Sigmoid colon (tissue), 7 donors: ENCODE measurements at places on chromosomes 5 and 9. TPM values are rescaled to one million over a fixed set of nuclear protein-coding genes. Genes with fewer than 3 reads are reported as not detected.

The SHROOM1 gene
- 20.0 TPM for total RNA-seq

DNA sequence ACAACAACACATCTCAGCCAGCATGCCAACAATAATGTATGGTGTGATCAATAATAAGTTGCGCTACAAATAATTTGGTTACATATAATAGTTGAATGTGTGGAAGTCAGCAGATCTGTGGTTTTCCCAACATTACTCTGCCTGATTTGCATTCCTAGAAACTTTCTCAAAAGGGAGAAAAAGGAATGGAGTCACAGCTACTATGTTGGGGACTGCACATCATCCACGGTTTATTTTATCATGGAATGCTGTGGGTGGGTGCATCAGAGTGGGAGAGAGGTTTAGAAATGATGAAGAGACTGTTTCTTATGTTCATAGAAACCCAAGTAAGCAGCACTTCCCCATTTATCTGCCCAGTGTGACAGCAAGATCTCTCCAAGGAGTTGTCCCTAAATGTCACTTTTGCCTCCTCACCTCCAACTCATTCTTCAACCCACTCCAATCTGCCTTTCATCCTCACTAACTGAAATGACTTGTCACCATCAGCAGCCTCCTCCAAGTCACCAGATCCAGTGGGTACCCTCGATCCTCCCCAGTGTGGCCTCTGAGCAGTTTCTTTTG is 2.8 kb upstream of the SPOCK1 start:
- no peak overlapping the region for H3K4me3 ChIP-seq
- no peaks in the 10 kb centered on the region for H3K27me3 ChIP-seq
- H3K27ac ChIP-seq, result no peak overlapping the region

The CDH12 gene
- not detected for total RNA-seq

DNA sequence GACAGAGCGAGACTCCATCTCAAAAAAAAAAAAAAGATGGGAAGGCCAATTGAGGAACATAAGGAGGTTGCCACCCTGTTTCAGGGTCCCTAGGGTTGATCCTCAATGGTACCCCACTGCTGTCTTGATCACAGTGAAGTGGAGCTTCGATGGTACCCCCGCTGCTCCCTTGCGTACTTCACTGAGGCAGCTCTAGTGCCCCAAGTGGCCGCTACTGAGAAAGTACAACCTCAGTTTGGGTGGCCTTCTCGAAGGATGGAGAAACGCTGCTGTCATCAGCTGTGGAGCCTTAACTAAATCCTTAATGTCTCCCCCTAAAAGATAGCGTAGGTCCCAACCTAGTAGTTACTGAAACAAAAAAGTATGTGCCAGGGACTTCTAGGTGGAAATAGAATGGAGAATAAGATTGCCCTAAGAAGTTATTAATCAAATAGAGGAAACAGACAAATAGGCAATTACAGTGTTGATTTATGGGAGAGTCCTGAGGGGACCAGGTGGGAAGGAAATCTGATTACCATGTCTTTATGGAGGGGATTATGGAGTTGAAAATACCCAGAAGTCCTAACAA is 6.3 kb downstream of the TESK1 start:
- no peaks in the 10 kb centered on the region for H3K27me3 ChIP-seq
- peak; percentile 72 for DNase-seq
- no peaks in the 10 kb centered on the region for H3K36me3 ChIP-seq
- no peak overlapping the region for H3K4me3 ChIP-seq

- H3K4me1 ChIP-seq, result no peaks in the 10 kb centered on the region
- H3K36me3 ChIP-seq, result no peaks in the 10 kb centered on the region
- no peak for DNase-seq
- H3K27me3 ChIP-seq, result no peaks in the 10 kb centered on the region
- no peak overlapping the region for H3K27ac ChIP-seq
Observed at GRCh38 chr5:129554134-129554904, 94.2 kb downstream of the ADAMTS19 start.

GRCh38 chr5:122107016-122107415 is 22.3 kb upstream of the ZNF474 start:
- H3K27me3 ChIP-seq, result no peaks in the 10 kb centered on the region
- H3K4me3 ChIP-seq, result no peak overlapping the region
- no peak for DNase-seq
- H3K36me3 ChIP-seq, result no peaks in the 10 kb centered on the region

DNA sequence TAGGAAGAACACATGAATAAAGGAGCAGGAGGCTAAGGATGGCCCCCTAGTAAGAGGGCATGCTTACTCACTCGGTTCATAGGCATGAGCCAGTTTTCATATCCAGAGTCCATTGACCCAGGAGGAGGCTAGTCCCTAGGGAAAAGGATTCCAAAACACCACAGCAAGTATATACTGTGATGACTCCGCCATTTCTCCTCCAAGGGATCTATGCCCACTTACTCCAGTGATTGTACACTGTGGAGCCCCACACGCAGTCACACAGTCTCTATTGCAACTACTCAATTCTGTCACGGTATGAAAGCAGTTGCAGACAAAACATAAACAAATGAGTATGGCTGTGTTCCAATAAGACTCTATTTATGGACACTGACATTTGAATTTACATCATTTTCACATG is 117.7 kb upstream of the ALDH1B1 start:
- no peak overlapping the region for H3K4me3 ChIP-seq
- DNase-seq, result no peak
- no peaks in the 10 kb centered on the region for H3K27me3 ChIP-seq
- no peaks in the 10 kb centered on the region for H3K36me3 ChIP-seq

The IFNA1 gene
- total RNA-seq, result not detected

DNA sequence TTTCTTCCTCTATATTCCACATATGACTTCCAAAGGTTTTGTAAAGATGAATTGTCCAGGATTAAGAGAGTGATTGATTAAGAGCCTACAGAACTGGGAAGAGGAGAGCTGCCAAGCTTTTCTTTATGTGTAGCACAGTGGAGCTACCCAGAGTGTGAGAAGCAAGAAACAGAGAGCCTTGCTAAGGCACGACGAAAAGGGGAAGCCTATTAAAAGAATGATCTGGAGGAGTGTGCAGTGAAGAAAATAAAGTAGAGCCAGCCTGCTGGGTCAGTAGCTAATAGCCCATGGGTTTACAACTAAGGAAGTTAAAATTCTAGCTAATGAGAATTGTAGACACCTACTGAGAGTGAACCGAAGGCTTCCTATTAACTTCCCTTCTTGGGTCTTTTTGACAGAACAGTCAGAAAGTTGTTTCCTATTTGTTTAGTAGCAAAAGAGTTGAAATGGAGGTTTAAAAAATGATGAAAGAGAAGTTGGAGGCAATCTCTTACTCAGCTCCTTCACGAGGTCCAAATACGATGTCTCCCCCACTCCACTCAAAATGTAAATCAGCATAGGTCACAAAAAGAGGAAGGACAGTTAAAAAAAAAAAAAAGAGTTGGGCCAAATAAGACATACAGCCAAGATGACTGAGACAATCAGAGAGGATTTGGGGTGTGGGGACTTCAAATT is 957 bp upstream of the PRR16 start:
- peaks cover 22% of the 10 kb centered on the region for H3K4me1 ChIP-seq
- H3K27me3 ChIP-seq, result no peaks in the 10 kb centered on the region
- no peak overlapping the region for H3K4me3 ChIP-seq
- H3K27ac ChIP-seq, result no peak overlapping the region
- DNase-seq, result no peak

DNA sequence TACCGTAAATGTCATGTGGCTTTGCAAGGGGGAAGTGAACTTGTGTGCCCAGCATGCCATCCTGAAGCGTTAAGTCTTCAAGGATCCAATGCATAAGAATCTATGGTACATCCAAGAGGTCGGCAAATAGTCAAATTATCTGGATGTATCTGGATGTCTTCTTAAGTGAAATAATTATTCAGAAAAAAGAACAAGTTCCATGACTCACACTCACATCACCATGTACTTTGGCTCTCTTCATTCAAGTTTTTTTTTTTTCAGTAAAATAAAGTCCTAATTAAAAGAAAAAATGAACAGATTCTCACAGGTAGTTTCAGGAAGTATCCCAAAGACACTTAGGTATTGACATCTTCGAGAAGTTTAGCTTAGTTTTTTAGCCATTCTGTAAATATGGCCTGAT is 62.7 kb upstream of the MEGF10 start:
- H3K36me3 ChIP-seq, result no peaks in the 10 kb centered on the region
- no peak overlapping the region for H3K4me3 ChIP-seq
- no peak overlapping the region for H3K27ac ChIP-seq
- no peaks in the 10 kb centered on the region for H3K4me1 ChIP-seq
- DNase-seq, result no peak

- no peak for DNase-seq
- no peak overlapping the region for H3K4me3 ChIP-seq
- H3K4me1 ChIP-seq, result no peaks in the 10 kb centered on the region
- no peak overlapping the region for H3K27ac ChIP-seq
Observed at GRCh38 chr9:7862170-7862569, 62.6 kb upstream of the DMAC1 start.

- H3K4me3 ChIP-seq, result no peak overlapping the region
- no peaks in the 10 kb centered on the region for H3K27me3 ChIP-seq
- DNase-seq, result no peak
- no peaks in the 10 kb centered on the region for H3K36me3 ChIP-seq
- H3K4me1 ChIP-seq, result no peaks in the 10 kb centered on the region
Observed at GRCh38 chr5:53194086-53194485, 84.5 kb upstream of the MOCS2 start.

GRCh38 chr5:122056913-122057312 is 21.1 kb downstream of the LOX start:
- H3K36me3 ChIP-seq, result no peaks in the 10 kb centered on the region
- no peak overlapping the region for H3K4me3 ChIP-seq
- H3K4me1 ChIP-seq, result no peaks in the 10 kb centered on the region
- H3K27me3 ChIP-seq, result no peaks in the 10 kb centered on the region
- DNase-seq, result no peak

DNA sequence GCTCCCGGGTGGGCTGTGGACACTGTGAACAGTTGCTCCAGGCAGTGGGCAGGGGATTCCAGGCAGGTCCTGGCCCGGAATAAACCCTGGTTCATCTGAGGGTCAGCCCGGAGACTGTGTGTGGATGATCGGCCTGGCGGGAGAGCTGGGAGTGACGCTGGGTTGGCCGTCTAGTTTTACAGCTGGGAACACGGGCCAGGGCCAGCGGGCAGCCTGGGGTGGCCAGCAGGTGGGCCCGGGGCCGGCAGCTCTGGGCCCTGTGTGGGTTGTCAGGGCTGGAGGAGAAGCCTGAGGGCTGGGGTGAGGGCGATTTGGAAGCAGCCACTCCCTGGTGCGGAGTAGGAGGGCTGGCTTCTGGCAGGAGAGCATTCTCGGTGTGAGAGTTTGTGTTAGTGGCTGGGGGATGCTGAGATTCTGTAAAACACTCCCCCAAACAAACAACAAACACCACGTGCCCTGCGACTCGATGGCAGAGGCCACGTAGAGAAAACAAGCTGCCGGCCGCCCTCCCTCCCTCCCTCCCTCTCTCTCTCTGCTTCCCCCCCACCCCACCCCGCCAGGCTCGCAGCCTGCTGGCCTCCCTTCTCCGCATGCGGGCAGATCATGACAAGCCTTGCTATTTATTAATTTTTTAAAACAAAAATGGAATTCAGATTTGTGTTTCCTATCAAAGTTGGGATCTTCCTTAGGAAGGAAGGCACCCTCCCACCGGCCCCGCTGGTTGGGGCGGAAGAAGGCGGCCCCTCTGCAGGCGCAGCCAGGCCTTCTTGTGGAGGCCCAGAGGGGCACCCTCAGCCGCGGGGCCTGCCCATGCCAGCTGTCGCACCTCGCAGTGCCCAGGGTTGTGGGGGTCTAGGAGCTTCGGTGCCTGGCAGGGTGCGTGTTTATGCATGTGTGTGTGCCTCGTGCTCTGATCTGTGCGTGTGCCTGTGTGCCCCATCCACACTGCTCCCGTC is 49.5 kb downstream of the RXRA start:
- H3K36me3 ChIP-seq, result no peaks in the 10 kb centered on the region
- peak overlapping the region; percentile 4 for H3K4me3 ChIP-seq
- peaks cover 98% of the 10 kb centered on the region for H3K4me1 ChIP-seq
- H3K27me3 ChIP-seq, result no peaks in the 10 kb centered on the region

- peaks cover 10% of the 10 kb centered on the region for H3K4me1 ChIP-seq
- no peak overlapping the region for H3K4me3 ChIP-seq
- H3K27ac ChIP-seq, result no peak overlapping the region
- DNase-seq, result no peak
- H3K36me3 ChIP-seq, result no peaks in the 10 kb centered on the region
Observed at GRCh38 chr5:127839072-127839471, 135.9 kb downstream of the CCDC192 start.

The PCDHGC5 gene
- total RNA-seq, result 2.1 TPM

DNA sequence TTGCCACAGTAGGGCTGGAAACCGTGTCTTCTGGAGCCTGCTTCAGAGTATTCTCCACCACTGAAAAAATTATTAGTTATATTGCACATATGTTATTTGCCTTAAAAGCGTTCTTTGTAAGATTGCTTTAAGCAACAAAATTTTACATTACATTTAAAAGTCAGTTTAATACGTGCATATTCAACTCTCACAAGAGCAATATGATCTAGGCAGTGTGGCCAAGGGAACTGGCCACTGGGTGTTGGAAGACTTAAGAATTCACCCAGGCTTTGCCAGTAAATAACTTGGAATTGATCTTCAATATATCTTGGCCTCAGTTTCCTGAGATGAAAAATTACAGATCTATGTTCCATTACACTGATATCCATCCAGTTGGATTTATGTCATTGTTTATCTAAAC is 694.4 kb downstream of the EFNA5 start:
- no peak overlapping the region for H3K27ac ChIP-seq
- no peak for DNase-seq
- H3K4me3 ChIP-seq, result no peak overlapping the region
- no peaks in the 10 kb centered on the region for H3K27me3 ChIP-seq
- peaks cover 5% of the 10 kb centered on the region for H3K4me1 ChIP-seq

DNA sequence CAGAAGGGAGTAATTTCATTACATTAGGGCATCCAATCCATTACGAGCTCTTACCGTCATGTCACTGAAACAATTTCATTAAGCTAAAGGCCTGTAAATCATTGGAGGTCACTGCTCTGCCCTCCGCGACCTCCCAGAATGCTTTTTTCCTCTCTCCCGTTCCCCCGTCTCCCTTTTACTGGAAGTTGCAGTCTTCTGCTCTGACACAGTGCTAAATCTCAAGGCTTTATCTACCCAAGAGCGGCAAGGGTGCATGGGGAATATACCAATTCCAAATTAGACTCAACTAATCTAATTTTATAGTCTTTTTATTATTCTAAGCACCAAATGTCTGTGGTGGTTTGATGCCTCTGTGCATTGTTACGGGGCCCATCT is 265.7 kb upstream of the PANK3 start:
- no peaks in the 10 kb centered on the region for H3K27me3 ChIP-seq
- no peak overlapping the region for H3K4me3 ChIP-seq
- no peaks in the 10 kb centered on the region for H3K4me1 ChIP-seq
- no peaks in the 10 kb centered on the region for H3K36me3 ChIP-seq
- H3K27ac ChIP-seq, result no peak overlapping the region
- DNase-seq, result no peak
